Naive thymus-derived CD4-positive, alpha-beta T cell (primary cell): ENCODE measurements at places on chromosomes 7 and 10. TPM values are rescaled to one million over a fixed set of nuclear protein-coding genes. Genes with fewer than 3 reads are reported as not detected.

LIPM gene
- not detected for total RNA-seq

AOAH gene
- total RNA-seq = 6.3 TPM

TMEM236 gene
- total RNA-seq = not detected

ACTA2 gene
- 1.3 TPM for total RNA-seq

SAMD9 gene
- total RNA-seq = 23.7 TPM

OR2A1 gene
- 0.19 TPM for total RNA-seq

GRCh38 chr10:98260752-98261151, 7.2 kb downstream of the LOXL4 start:
- no peak overlapping the region for H3K4me3 ChIP-seq
- DNase-seq = no peak
- H3K27me3 ChIP-seq = no peaks in the 10 kb centered on the region
- no peaks in the 10 kb centered on the region for H3K4me1 ChIP-seq

DNA sequence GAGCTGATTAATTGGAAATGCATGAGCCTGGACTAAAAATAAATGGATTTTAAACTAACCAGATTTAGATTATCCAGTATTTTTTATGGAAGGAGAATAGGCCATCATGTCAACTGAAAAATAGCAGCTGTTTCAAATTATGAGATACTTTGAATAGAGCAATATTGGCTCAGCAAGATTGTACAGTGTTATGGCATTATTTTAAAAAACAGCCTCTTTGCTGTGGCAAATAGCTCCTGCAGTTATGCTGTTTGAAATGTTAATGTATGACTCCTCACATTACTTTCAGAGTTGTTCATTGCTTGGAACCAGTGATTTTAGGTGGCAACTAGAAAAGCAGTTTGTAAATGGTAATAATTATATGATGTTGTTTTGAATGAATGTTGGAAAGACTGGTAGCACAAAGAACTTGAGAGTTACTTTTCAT, 244.5 kb downstream of the KIAA1217 start:
- no peak overlapping the region for H3K27ac ChIP-seq
- H3K36me3 ChIP-seq = no peaks in the 10 kb centered on the region

GRCh38 chr10:119759832-119760231, 34.0 kb downstream of the INPP5F start:
- no peaks in the 10 kb centered on the region for H3K4me1 ChIP-seq
- H3K4me3 ChIP-seq = no peak overlapping the region
- H3K27me3 ChIP-seq = no peaks in the 10 kb centered on the region
- DNase-seq = no peak
- no peaks in the 10 kb centered on the region for H3K36me3 ChIP-seq

- H3K4me1 ChIP-seq = no peaks in the 10 kb centered on the region
- no peaks in the 10 kb centered on the region for H3K36me3 ChIP-seq
- no peaks in the 10 kb centered on the region for H3K27me3 ChIP-seq
- H3K27ac ChIP-seq = no peak overlapping the region
- no peak overlapping the region for H3K4me3 ChIP-seq
- no peak for DNase-seq
Observed at GRCh38 chr7:31761646-31762045, 74.6 kb downstream of the PPP1R17 start.

DNA sequence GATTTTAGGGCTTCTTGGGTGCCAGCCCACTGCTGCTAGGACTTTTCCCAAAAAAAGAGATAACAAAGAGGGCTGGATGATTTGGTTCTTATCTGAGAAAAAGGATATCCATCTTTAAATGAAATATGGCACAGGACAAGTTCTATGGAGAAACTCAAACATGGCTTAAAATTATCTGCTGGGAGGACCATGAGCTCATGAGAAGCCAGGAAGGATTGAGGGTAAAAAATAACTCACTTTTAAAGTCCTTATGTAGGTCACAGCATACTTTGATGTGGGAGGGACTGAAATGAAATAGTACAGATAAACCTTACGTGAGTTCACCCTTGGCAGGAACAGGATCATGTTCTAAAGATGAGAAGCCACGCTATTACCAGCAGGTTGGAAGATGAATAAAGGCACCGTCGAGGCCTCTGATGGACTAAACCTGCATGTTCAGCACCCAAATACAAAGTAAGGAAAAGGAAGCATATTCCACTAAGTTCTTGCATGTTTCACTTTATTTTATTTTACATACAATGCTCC, 369.2 kb upstream of the KLF6 start:
- no peak overlapping the region for H3K27ac ChIP-seq
- H3K4me1 ChIP-seq = peaks cover 3% of the 10 kb centered on the region
- no peaks in the 10 kb centered on the region for H3K36me3 ChIP-seq
- no peak overlapping the region for H3K4me3 ChIP-seq
- H3K27me3 ChIP-seq = no peaks in the 10 kb centered on the region

- H3K27me3 ChIP-seq = no peaks in the 10 kb centered on the region
- peaks cover 18% of the 10 kb centered on the region for H3K4me1 ChIP-seq
- DNase-seq = no peak
- H3K27ac ChIP-seq = no peak overlapping the region
- H3K36me3 ChIP-seq = no peaks in the 10 kb centered on the region
- no peak overlapping the region for H3K4me3 ChIP-seq
Observed at GRCh38 chr7:133477791-133478190, 224.9 kb downstream of the EXOC4 start.

- H3K27me3 ChIP-seq = no peaks in the 10 kb centered on the region
- H3K36me3 ChIP-seq = no peaks in the 10 kb centered on the region
- H3K27ac ChIP-seq = no peak overlapping the region
- no peaks in the 10 kb centered on the region for H3K4me1 ChIP-seq
Observed at GRCh38 chr7:71424166-71425035, 292.5 kb downstream of the GALNT17 start.
